EL (cell line): ENCODE measurements at places on chromosomes 13 and 19.

DNA sequence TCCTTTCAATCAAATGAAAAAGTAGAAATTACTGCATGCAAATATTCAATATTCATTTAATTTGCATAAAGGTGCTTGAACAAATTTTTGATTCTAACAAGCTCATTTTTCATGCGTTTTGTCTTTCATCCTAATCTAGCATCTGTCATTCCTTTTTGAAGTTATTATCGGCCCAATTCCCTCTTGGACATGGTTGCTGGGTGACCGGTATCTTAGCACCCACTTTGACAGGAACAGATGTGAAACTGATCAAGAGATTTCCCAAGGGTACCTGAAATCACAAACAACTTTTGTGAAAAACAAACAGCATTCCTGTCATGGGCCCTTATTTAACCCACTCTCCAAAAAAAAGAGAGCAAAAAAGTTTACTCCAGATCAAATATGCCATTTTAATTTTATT, 13.3 kb downstream of the DACH1 start:
- no peak for DNase-seq

- DNase-seq = peak; percentile 67
Measured at GRCh38 chr13:45807520-45808099, 43.9 kb downstream of the SIAH3 start.

GRCh38 chr19:33207040-33207620, 13.0 kb downstream of the LRP3 start:
- DNase-seq = no peak

- peak; percentile 48 for DNase-seq
Measured at GRCh38 chr13:73069206-73069805, 10.5 kb downstream of the KLF5 start.

- no peak for DNase-seq
Measured at GRCh38 chr13:60370343-60370742, 26.7 kb upstream of the TDRD3 start.

DNA sequence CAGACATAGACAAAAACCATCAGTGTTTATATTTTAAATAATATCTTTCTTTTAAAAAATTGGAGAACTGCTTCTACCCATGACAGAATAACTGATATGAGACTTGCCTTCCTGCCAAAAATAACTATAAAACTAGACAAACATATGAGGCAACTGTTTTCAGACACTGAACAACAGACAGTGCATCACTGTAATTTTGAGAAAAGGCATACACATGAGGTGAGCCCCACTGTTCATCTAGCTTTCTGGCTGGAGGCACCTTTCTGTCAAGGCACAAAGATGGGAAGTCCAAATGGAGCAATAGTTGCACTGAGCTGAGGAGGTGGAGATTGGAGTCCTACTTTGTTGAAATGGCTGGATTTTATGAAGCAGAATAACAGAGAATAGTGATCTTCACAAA, 71.9 kb upstream of the ZNF507 start:
- no peak for DNase-seq

DNA sequence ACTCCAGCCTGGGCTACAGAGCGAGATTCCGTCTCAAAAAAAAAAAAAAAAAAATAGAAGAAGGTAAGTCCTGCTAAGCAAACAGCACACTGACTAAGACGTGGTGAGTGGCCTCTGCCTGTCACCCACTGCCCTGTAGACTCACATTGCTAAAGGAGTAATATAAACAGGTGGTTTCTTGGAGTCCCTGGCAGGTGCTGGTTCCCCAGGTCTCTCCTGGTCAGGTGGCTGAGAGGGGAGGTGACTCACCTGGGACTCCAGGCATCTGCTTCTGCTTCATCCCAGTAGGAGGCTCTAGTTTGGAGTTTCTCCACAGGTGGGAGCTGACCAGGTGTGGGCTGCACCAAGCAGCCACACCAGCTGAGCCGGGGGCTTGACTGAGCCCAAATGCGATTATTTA, at the start of gene OR10H1:
OR10H1 (minus strand) TSS at position 359 of the 400 bp plus-strand sequence. CDS start 7,627 bp downstream, outside the sequence.
- no peak for DNase-seq

GRCh38 chr19:42151782-42152684, 19.8 kb upstream of the POU2F2 start:
- DNase-seq = no peak

GRCh38 chr13:24713022-24713421, 32.8 kb downstream of the ATP12A start:
- no peak for DNase-seq

DNA sequence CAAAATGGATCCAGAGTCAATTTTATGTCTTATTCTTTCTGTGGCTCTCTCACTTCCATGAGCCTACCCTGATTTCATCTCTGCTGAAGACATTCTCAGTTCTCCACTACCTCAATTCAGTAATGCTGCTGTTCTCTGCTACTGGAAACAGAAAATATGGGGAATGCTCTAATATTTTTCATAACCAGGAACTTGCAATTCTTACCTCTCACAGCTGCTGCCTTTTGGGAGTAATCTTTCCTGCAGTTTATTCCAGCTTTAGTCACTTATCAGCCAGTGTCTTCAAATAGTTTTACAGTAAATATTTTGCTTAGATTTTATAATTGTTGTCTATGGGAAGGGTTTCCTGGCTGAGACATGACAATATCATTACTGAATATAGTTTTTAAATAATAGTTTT, 145.1 kb upstream of the UFM1 start:
- no peak for DNase-seq

- DNase-seq = no peak
Measured at GRCh38 chr19:31832176-31832548, 482.9 kb upstream of the TSHZ3 start.

DNA sequence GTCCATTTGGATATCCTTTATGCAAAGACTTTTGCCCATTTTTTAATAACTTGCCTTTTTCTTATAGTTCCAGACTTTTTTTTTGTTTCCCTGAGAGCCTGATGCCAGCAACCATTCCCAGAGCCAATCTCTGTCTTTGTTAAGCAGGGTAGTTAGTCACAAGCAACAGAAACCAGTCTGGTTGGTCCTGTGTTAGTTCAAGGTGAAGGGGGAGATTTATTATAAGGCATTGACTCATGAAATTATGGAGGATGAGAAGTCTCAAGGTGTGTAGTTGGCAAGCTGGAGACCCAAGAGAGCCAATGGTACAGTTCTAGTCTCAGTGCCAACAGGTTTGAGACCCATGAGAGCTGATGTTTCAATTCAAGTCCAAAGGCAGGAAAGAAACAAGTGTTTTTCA, 33.0 kb downstream of the GPR12 start:
- no peak for DNase-seq

GRCh38 chr19:7844405-7844804, 14.4 kb downstream of the EVI5L start:
- no peak for DNase-seq

GRCh38 chr19:54142166-54142780, 4.7 kb downstream of the CNOT3 start:
- no peak for DNase-seq

DNA sequence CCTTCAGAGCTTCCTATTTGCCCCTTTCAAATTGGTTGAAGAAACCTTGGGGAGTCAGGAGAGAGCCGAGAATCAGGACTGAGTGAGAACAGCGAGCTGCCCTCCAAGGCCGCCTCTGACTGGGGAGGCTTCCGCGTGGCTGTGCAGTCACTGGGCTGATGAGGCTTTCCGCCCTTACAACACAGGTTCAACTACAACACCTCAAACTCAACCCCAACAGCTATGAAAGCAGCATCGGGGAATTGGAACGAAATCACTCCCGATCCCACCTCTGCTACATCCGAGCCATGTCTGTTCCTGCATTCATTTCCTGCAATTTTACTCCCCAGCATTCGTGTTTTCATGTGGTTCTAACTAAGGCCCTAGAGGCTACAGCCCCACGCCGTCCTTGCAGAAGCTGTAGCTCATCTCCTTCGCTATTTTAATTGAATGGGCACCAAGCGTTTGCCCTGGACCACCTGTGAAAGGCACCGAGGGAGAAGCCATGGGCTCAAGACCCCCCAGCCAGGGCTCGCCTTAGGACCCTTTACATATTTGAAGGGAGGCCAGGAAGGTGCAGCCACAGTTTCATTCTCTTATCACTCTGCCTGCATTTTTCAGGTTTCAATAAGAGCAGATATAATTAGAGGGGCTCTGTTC, 12.3 kb upstream of the RASA3 start:
- no peak for DNase-seq

DNA sequence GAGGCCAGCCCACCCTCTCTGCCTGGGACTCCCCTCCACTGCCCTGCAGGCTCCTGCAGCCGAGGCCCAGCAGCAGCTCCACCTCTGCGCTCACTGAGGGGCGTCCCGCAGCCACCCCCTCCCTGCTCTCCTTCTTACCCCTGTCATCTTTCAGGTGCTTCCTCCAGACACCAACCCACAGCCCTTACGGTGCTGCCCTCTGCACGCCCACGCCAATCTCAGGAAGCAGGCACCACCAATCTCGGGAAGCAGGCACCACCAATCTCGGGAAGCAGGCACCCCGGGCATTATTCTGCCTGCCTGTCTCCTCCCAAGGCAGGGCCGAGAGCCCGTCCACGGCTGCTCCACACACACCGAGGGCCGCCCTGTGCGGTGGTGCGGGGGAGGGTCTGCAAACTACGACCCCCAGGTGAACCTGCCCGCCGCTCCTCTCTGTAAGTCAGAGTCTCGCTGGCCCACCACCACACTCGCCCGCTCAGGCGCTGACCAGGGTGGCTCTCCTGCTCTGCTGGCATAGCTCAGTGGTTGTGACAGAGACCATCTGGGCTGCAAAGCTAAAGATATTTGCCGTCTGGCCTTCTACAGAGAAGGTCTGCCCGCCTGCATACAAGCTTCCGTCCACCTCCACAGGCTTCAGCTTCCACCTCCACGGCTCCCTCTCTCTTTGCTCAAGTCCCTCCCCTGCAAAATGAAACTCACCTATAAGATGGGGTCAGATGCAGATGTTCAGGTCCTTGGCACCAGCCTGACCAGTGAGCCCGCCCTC, 2.9 kb downstream of the LSM7 start:
- DNase-seq = no peak

GRCh38 chr19:49997709-49998108, 27.5 kb downstream of the VRK3 start:
- peak; percentile 31 for DNase-seq

DNA sequence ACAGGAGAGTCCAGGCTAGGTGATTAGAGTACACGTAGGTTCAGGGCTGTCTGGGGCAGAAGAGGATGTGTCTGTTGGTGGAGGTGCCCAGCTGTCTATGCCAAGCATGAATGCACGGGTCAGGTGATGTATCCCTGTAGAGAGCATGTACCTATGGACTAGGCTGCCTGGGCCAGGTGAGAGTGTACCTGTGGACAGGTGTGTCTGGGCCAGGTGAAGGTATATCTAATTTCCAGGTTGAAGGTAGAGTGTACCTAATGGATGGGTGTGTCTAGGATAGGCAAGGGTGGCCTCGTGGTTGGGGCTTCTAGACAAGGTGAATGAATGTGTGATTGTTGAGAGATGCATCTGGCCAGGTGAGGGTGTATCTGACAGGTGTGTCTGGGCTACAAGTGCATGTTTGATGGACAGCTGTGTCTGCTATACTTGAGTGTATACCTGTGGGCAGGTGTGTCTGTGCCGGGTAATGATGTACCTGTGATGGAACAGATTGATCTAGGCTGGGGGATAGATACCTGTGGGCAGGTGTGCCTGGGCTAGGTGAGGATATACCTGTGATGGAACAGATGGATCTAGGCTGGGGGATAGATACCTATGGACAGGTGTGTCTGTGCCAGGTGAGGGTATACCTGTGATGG, 15.5 kb upstream of the ZNF414 start:
- DNase-seq = no peak

DNA sequence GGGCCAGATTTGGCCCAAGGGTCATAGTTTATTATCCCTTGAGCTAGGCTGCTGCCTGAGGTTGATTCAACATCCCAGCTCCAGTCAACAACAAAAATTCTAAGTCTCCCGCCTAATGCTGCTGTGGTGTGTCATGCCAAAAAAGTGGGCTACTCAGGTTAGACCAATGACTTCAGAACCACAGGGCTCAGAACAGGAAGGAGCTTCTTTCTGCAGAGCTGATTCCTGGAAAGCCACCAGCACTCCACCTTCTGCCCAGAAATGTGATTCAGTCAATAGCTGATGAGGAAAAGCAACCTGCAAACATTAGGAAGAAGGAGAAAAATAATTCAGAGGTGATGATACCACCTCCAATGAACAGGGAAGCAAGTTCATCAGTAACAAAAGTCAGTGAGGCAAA, 56.1 kb upstream of the SERPINE3 start:
- no peak for DNase-seq

DNA sequence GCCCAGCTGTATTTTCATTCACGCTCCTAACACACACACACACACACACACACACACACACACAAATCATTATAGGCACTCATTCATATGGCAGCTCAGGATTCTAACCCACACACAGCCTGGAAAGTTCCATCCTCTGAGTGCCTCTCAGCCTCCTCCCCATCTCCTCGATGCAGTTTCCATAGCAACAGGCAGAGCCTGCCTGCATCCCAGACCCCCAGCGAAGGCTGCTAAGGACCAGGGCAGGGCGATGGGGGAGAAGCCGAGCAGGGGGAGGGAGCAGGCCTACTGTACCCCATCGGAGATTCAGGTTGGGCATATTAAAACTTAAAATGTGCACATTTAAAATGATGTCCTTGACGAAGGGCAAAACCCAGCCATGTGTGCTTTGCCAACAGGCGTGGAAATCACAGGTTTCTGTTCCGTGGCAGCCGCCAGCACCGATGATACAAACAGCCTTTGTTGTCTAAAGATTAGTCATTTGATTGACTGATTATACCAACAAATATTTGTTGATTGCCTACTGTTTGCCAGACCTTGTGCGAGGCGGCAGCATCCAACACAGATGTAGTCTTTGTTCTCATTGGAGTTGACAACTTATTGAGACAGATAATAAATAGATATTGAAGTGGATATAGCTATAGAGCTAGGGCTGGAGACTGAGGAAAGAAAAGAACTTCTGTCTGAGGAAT, 43.8 kb upstream of the USP29 start:
- DNase-seq = no peak

GRCh38 chr19:43711751-43712355, 4.0 kb upstream of the IRGC start:
- DNase-seq = peak; percentile 23

DNA sequence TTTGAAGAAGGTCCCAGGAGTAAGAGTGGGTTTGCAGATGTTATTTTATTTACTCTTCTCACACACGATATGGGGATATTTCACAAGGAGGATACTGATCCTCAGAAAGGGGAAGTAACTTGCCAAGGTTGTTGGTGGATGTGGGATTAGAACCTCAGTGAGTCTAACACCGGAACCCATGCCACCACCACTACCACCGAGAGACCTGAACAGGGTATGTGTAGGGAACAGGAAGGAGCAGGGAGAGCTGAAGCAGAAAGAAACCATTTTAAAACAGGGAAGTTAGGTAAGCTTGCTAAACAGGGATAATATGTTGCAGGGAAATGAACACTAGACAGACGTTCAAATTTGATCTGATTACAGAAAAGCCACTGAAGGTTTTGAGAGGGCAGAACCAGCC, 11.6 kb upstream of the CEACAM3 start:
- DNase-seq = no peak
